ENCODE measurements at places on chromosomes 3 and 15.
A peak's percentile ranks its signal among the peaks of the same experiment; 100 is the strongest.

DNA sequence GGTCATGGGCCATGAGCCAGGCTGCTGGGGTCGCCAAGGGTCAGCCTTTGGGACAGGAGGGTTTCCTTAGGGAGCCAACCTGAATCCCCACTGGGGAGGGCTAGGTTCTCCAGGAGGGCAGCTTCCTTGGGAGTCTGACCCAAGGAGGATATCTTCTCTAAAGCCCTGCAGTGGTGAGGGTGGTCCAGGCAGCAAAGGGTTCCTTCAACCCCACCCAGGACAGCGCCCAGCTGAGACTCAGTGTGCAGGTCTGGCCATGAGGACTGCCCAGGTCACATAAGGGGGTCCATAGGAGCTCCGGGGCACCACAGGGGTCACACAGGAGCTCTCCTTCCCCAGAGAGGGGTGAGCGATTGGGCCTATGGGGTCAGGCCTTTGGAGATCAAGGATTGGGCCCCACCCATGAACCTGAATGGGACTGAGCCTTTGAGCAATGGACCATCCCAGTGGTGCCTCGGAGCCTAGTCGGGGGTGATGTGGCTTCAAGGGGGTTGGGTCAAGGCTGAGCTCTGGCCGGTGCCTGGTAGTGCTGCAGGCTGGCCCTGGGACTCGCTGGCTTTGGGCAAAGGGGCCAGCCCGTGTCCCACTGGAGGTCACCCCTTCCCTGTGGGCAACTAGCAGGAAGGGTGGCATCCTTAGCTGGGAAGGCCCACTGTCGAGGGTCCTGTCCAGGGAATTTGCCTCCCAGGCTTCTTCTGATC lies 216.5 kb downstream of the SNRPN start:
- DNase-seq, result no peak

- peak; percentile 97 for DNase-seq
These were observed at the start of gene LRRC58 for GRCh38 chr3:120348991-120349854. TSS of gene LRRC58 (minus strand) at chr3:120349354. CDS start at chr3:120349243, 111 bp downstream.

DNA sequence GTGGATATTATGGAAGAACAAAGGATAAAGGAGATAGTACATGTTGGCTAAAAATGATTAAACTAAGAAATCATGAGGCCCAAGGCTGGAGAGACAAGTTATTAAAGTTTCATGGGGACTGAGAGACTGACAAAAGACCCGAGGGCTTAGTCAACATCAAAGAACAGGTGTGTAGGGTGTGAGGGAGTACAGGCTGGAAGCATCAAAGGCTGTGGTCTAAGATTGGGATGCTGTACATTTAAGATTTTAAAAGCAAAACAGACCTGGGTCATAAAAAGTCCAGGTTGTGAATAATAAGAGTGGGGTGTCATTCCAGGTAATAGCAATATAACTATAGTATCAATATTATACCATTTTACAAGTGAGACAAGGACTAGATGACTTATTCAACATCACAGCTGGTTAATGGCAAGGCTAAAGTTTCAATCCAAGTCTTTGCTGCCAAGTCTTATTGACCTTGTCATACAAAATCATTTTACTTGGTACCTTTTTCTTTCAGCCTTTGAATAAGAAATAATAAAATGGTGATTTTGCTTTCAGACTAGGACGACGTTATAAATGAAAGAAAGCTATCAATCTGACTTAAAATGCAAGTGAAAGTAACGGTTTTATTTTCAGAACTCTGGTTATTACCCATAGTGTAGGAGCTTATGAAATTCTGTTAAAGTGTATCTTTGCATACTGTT lies 211.6 kb downstream of the TNIK start:
- DNase-seq, result no peak

- no peak for DNase-seq
These were observed 143.5 kb downstream of the GAP43 start for GRCh38 chr3:115766587-115767482.

GRCh38 chr3:42733501-42734262 lies 31.1 kb upstream of the HHATL start:
- DNase-seq, result no peak

DNA sequence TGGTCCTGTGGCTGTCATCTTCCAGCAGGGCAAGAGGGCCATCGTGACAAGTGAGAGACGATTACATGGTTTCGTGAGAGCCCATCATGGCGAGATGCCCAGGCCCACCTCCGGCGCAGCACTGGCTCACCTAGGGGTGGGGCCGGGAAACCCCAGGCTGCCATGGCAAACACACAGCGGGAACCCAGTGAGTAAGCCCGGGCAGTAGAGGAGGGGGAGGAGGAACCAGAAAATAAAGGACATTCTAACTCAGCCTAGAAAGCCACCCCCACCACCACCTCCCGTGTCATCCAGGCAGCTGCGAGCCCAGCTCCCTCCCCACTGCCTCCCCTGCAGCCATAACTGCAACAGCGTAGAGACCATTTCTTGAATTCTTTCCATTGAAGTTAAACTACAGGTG lies 52.3 kb downstream of the PCSK6 start:
- no peak for DNase-seq

DNA sequence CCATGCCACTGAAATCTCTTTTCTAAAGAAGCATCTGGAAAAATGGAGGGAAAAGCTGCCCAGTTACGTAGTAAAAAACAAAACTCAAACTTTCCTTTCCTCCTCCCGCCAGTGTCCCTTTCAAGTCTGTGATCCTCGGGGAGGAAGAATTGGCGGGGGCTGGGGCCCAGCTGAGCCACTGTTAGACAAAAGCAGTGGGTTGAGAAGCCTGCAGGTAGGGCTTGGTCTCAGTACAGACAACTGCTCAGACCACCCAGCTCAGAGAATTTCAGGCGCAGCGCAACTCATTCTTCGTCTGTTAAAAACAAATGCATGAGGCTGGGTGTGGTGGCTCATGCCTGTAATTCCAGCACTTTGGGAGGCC lies 117.1 kb downstream of the MYLK start:
- DNase-seq, result no peak

DNA sequence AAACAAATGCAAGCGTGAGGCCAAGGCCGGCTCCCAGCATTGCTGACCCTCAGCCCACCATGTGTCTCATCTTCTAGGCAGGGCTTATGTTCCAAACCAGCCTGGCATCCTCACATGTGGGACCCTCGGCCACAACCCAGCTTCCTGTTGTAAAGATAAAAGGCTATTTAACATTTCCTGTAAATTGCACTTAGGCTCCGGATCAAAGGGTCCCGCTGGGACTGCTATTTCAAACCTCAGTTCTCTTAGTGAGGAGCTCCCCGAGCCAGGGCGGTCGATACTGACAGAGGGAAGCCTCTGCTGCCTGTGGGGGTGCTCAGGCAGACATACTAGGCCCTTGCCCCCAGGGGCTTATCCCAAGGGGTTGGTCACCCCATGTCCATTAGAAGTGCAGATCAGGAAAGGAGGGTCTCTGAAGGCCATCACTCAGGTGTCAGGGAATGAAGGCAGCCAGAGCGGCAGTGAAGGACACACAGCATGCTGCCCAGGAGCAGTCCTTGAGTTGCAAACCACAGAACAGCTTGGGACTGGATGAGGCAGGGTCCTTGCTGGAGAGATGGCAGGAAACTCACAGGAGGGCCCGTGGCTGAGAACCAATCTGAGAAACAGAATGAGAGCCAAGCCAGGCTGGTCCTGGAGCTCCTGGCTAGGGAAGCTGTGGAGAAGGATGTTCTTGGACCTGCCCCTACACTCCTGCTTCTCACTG lies 239.9 kb downstream of the TLE3 start:
- DNase-seq, result no peak

- no peak for DNase-seq
These were observed 415.3 kb downstream of the TIGIT start for GRCh38 chr3:114709102-114709501.

- DNase-seq, result no peak
These were observed 10.6 kb downstream of the B4GALT4 start for GRCh38 chr3:119230071-119230470.

GRCh38 chr15:32152574-32152973 lies 122.3 kb downstream of the CHRNA7 start:
- DNase-seq, result no peak

DNA sequence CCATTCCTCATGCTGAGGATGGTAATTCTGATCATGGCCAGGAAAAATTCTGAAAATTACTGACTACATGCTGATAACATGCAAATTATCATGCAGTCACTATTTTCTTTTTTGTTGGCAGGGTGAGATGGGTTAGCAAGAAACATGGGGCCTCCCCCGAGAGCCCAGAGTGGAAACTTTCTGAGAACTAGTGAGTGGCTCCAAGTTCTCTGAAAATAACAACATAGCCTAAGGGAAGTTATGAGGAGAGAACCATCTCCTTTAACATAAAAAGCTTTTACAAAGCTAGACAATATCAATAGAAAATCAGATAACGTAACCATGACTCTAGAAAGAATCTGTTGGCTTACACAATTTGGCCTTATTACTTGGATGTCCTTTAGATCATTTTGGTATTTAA lies 254.2 kb downstream of the PLOD2 start:
- no peak for DNase-seq

GRCh38 chr15:57743424-57743823 lies 36.9 kb downstream of the POLR2M start:
- no peak for DNase-seq

GRCh38 chr3:193620650-193621049 lies 27.6 kb downstream of the OPA1 start:
- DNase-seq, result no peak

DNA sequence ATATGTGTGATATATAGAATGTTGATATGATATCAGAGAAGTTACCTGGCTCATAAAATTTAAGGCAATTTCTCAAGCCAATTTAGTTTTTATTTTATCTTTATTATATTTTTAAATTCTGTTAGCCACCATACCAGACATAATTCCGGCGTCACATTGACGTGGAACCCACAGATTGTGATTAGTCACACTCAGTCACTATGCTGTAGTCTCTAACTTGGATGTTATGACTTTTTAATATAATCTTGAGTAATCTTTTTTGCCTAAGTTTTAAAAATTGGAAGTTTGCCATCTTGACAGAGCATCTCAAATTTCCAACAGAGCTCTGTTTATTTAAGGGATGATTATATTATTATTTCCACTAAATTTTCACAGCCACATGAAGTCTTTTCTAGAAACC lies 9.7 kb upstream of the DCLK3 start:
- no peak for DNase-seq

DNA sequence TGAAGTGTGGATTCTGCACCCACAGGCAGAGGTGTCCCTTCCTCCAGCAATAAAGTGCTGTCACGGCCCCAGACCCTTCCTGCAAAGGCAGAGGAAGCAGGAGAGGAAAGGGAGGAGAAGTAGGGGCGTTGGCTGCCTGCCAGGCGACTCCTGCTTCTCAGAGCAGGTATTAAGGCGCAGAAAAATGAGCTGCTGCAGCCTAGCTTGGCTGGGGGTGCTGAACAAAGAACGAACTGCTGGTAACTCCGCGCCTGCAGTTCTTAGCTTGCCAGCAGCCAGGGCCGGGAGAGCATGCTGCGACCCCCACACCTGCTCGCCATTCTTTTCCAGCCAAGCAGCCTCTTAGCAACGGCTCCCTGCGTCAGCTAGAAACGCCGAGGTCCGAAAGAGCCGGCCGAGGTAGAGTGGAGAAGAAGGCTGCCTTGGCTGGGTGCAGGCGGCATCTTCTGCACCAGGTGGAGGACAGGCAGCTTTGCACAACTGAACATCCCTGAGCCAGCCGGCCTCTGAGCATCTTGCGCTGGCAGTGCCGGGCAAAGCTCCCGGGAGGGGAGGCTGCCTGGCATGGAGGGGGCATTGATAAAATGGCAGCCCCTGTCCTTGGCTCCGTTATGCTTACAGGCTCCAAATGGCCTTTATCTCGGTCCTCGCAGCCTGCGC lies 296.0 kb downstream of the MEX3B start:
- DNase-seq, result no peak

DNA sequence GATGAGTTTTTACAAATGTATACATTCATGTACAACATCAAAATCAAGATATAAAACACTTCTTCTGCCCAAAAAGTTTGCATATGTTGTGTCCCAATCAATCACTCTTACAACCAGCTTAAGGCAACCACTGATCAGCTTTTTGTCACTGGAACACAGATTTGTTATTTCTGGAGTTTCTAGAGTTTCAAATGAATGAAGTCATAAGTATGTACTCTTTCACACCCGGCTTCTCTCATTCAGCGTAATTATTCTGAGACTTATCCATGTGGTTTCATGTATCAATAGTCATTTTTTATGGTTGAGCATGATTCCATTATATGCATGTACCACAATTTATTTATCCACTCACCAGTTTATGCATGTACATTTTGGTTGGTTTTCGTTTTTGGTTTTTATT lies 53.0 kb upstream of the CORO2B start:
- no peak for DNase-seq

GRCh38 chr3:64341296-64341695 lies 116.0 kb upstream of the PRICKLE2 start:
- DNase-seq, result no peak
